ENCODE measurements at places on chromosomes 1 and 21. TPM values are rescaled to one million over a fixed set of nuclear protein-coding genes. Genes with fewer than 3 reads are reported as not detected.

The SELE gene
- polyA plus RNA-seq: not detected

GRCh38 chr1:30771005-30771404, 13.4 kb upstream of the LAPTM5 start:
- DNase-seq: no peak

DNA sequence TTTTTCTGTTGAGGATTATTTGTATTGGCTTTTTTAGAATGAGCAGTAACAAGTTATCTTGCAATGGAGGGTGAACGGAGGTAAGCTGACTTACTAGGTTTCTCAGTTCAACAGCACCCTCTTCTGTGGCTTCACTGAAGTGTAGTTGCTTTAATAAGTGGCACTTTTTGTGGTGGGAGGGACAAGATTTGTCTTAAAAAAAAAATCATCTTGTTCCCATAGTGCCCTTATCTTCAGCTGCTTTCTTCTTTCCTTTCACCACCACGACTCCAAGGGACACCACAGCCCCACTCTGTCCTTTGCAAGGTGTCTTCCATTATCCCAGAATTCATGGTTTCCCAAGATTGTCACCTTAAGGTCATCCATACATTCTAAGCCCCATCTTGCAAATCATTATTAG, 92.9 kb downstream of the PIGK start:
- no peak for DNase-seq

GRCh38 chr1:221834698-221835513, 93.0 kb upstream of the DUSP10 start:
- no peak for DNase-seq
